ENCODE measurements at places on chromosomes 6 and 20. TPM values are rescaled to one million over a fixed set of nuclear protein-coding genes. Genes with fewer than 3 reads are reported as not detected.

GRCh38 chr6:167219967-167220512 lies 62.3 kb upstream of the GPR31 start:
- no peak for DNase-seq

DNA sequence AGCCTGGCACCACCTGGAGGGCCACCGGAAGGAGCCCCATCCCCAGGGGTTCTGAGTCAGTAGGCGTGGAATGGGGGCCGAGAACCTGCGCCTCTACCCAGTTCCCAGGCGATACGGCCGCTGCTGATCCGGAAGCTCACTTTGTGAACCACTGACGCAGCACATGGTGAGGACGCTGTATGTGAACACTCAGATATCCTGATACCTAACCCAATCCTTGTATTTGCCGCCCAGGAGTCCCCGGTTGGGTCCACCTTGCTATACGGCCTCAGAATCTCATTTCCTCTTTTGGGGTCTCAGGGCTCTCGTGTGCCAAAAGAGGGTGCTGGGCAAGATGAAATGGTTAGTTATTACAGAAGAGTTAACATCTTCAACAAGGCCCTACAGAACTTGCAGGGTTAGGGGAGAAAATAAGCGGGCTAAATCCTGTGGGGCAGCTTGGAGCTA lies 604 bp upstream of the RAB5IF start:
- peak; percentile 59 for DNase-seq

The ESR1 gene
- 9.6 TPM for total RNA-seq

The SMPDL3A gene
- 18.8 TPM for total RNA-seq

Measured in ureter (tissue), 1 donor.